CD4-positive, alpha-beta T cell treated with Interleukin-15 for 4 hours (primary cell): ENCODE measurements at places on chromosomes 12 and 14.
A peak's percentile ranks its signal among the peaks of the same experiment; 100 is the strongest.

DNA sequence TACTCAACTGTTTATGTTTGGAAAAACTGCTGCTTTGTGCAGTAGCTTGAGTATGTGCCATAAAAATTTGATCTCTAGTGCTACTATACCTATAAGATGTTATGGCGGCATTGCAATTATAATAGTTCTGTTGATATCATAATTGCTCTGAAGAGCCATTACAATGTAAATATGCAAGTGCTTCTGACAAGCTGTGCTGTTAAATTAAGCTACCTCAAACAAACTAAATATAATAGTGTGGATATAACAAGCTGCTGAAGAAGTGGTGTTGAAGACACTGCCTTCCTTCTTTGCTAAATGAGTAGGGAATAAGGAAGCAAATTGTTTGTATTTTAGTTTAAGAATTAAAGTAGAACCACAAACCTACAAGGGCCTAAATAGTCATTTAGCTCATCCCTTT, 301.0 kb upstream of the MIS18BP1 start:
- DNase-seq: no peak

DNA sequence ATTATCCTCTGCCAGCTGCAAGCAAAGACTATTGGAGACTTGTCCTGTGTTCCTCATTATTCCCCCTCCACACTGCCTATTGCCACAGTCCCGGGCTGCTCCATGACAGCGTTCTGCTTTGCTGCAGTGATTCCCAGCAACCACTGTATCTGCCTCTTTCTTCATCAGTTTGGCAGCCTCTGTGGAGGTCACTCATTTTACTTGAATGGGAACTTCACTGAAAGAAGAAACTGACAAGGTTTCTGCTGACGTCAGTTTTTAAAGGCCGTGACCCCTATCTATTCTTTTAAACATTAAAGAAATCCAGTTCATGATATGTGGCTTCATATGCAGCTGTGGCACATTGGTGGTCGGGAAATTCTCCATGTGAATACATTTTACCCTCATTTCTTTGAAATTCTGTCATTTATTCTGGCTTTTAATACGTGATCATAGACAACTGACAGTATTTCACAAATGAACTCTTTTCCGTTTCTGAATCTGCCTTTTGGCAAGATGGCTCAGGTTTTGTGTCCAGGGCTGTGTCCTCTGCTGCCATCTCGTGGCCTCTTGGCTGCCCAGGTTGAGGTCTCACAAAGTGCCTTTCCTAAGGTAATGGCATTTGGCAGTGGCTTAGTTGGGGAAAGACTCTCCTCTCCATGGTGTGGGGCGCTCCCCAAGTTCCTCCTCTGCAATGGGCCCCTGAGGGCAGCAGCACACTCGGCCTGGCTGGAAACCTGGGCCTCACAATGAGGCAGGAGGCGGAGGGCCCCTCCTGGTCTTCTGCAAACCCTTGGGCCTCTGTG, 5.8 kb downstream of the TMEM253 start:
- DNase-seq: peak; percentile 83

DNA sequence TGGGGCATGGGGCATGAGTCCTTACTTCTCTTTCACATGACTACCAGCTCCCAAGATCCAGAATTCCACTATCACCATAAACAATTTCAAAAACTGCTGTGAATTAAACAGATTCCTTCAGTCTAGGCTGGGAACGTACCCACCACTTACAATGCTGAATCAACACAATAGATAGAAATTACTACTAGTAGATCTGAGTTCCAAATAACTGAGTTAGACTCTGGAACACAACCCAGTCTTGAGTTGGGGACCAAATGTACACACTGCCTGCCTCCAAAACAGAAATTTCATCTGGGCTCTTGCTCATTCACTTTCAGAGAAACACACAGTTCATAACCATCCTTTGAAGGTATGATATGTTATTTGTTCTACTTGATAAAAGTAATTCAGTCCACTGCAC, 8.9 kb downstream of the CORO1C start:
- DNase-seq: no peak

DNA sequence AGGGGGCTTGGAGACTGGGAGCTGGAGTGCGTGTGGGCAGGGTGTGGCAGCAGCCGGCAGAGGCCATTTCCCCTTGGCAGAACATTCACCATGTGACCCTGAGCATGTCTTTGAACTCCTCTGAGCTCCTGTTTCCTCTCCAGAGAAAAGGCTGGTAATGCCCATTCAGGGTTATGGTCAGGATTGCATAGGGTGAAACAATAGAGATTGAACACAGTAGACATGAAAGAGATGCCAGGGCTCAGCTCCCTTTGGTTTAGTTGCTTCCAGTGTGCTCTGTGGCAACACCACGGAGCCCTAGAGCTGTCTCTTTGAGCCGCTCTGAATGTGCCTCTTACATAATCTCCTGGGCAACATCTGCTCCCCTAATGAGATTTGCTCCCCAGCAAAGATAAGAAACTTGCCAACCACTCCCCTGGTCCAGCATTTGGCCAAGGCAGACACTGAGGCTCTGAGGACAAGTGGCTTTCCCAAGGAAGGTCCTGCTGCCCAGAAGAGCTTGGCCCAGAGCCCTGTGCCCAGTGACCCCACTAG, 4.6 kb downstream of the IFI27 start:
- no peak for DNase-seq

DNA sequence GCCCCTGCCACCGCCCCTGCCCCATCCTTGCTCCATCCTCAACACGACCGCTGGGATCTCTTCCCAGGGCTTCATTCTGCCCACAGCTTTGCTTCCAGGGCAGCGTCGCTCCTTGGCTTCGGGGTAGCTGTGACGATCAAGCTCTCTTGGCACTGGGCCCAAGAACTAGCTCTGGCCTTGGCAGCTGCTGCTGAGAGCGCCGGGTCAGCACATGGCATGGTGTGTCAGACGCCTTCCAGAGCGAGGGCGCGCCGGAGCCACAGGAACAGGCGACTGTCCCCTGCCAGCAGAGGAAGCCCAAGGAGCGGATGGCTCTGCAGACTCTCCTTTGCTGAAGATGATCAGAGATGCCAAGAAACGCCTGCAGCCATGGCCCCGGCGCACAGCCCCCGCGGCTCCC, 15.9 kb downstream of the RAB35 start:
- no peak for DNase-seq

DNA sequence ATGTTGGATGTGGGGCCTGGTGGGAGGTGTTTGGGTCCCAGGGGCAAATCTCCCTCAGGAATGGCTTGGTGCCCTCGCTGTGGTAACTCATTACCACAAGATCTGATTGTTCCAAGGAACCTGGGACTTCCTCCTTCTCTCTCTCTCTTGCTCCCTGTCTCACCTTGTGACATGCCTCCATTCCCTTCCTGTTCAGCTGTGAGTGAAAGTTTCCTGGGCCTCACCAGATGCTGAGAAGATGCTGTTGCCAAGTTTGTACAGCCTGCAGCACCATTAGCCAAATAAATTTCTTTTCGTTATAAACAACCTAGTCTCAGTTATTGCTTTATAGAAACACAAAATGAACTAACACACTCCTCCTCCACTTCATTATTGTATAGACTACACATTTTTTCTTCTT, 759.8 kb upstream of the MDGA2 start:
- no peak for DNase-seq

GRCh38 chr12:118259079-118259478, 113.6 kb downstream of the TAOK3 start:
- DNase-seq: no peak

DNA sequence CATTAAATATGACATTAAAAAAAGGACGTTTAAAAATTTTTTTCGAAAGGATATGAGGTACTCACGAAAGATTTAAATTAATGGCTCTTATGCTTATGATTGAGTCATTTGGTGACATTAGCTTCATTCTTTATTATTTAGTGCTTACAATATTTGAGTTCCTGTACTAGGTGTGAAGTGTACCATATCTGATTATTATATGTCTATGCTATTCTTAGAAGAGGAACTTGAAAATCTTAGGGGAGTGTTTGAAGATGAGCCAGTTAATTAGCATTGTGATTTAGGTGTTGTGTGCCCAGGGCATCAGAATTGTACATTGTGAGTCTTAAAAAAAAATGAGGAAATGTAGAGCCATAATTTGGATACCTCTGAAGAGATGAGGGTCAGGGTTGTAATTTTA, 118.6 kb downstream of the FUT8 start:
- no peak for DNase-seq

GRCh38 chr14:101992708-101993107, 28.3 kb downstream of the DYNC1H1 start:
- no peak for DNase-seq

GRCh38 chr12:32589165-32589865, 89.8 kb upstream of the DNM1L start:
- no peak for DNase-seq

GRCh38 chr12:62205346-62205745, 54.9 kb upstream of the USP15 start:
- DNase-seq: no peak

- DNase-seq: no peak
Measured at GRCh38 chr12:49621651-49622500, 1.5 kb upstream of the PRPF40B start.

- DNase-seq: no peak
Measured at GRCh38 chr12:121613462-121613861, 12.9 kb upstream of the ORAI1 start.

GRCh38 chr12:1351926-1352325, 242.5 kb downstream of the FBXL14 start:
- DNase-seq: no peak

DNA sequence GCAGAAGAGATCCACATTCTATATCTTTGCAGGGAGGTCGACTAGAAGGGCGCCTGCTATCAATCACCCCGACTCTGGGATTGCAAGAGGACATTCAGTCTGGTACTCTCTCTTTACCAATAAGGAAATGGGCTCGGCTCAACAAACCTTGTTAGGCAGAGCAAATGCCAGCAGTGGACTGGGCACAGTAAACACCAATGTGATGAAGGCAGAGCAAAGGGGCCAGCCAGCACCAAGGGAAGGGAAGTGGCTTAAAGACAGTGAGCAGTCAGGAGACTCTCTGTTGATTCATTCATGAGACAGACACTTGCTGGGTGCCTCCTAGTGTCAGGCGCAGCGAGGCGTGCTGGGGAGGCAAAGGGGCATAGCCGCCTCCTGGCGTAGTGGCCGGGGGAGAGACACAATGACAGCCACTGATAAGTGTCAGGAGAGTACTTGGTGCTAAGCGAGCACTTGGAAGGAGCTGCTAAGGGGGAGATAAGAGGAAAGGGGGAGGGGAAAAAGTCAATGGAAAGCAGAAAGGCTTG, 34.1 kb downstream of the TMCC3 start:
- no peak for DNase-seq

GRCh38 chr12:27425306-27425705, 21.2 kb upstream of the SMCO2 start:
- no peak for DNase-seq

DNA sequence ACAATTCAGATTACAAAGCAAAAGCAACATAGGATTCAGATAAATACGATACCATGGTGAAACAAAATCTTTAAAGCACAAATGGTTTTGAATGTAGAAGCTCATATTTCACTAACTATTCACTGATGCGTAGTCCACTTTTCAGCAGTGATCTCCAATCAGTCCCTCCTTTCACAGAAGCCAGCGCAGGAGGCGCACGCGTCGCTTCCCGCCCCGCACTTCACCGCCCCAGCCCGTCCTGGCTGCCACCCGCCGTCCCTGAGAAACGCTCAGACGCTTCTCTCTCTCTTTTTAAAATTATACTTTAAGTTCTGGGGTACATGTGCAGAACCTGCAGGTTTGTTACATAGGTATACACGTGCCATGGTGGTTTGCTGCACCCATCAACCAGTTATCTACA, 19.8 kb upstream of the CHFR start:
- no peak for DNase-seq

GRCh38 chr12:51077930-51078329, 5.5 kb downstream of the CSRNP2 start:
- no peak for DNase-seq

DNA sequence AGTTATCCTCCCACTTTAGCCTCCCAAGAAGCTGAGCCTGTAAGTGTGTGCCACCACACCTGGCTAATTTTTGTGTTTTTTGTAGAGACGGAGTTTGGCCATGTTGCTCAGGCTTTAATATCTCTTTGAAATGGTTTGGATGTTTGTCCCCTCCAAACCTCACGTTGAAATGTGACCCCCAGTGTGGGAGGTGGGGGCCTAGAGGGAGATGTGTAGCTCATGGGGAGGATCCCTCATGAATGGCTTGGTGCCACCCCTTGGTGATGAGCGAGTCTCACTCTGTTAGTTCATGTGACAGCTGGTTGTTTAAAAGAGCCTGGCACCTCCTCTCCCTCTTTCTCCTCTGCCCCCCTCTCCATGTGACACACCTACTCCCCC, 23.6 kb upstream of the TTC7B start:
- no peak for DNase-seq

- DNase-seq: peak; percentile 80
Measured at GRCh38 chr14:94132285-94132887, 3.0 kb upstream of the IFI27L2 start.

DNA sequence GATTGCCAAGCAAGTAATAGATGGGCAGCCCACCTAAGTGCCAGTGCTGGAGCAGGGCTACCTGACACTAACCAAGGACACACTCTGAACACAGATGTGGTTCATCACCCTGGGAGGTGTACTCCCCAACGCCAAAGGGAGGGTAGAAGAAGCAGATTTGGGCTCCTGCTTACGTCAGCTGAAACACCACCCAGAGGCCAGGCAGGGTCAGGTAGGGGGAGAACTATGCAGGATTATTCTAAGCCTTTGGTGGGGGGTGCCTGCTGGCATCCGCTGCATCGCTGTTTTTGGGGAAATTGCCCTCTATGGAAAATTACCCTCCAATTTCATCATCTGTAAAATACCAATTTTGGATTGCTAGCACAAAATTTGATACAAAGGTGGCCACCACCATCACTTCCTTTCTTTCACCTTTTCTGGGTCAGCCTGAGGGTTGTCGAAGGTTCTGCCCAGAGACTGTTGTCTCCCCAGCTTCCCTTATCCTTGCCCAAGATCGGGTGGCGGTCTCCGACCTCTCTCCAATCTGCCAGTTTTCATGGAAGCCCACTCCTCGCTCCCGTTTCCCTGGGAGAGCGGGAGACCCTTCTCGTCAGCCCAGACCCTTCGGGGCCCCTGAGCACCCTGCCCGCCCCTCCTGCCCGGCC, 535 bp downstream of the BIN2 start:
- DNase-seq: peak; percentile 69

GRCh38 chr12:40104461-40105264, 1.2 kb downstream of the SLC2A13 start:
- DNase-seq: no peak

DNA sequence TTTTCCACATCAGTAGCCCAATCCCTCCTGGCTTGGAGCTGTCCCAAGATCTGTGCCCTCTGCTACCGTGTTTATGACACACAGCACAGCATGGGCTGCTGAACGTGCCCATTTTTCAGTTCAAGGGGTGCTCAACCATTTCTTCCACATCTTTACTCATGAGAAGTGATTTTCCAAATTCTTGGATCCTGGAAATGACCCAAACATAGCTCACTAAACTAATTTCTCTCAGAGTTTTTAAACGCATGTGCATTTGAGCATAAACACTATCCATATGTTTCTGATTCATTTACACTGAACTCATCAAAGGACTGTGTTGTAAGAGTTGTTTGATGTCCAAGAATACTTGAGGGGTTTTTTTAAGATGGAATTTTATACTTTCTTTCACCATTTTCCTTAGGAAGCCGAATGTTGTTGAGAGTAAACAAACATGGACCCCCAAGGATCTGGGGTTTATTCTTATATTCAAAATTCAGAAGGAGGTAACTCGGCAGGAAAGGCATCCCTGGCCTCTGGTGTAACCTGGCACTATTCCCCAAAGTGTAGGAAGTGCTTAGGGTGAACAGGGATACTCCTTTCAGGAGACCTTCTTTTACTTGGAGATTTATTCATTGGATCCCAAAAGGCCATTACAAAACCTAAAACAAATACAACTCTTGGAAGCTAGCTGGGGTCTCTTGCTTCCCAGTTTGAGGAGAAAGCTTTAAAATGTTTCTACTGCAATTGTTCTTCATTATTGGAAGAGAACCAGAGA, 215.0 kb downstream of the BMP4 start:
- DNase-seq: no peak

GRCh38 chr12:73950507-73950906, 587.1 kb upstream of the ATXN7L3B start:
- no peak for DNase-seq
